Placental pericyte (primary cell): ENCODE measurements at places on chromosomes 4 and X. TPM values are rescaled to one million over a fixed set of nuclear protein-coding genes. Genes with fewer than 3 reads are reported as not detected.

The USP51 gene
- 0.88 and 2.1 TPM in 2 replicates for total RNA-seq

The SHROOM4 gene
- 0.44 and 2.6 TPM in 2 replicates for total RNA-seq

The ERVMER34-1 gene
- total RNA-seq = 0.29 TPM in 1 of 2 replicates, not detected in the other

The RASL11B gene
- total RNA-seq = 0.66 TPM in 1 of 2 replicates, not detected in the other

The CSAG3 gene
- total RNA-seq = not detected in 2 replicates

The DMP1 gene
- total RNA-seq = not detected in 2 replicates

The S100G gene
- not detected in 2 replicates for total RNA-seq
